Fibroblast of lung (primary cell): ENCODE measurements at places on chromosomes 13 and 19.

GRCh38 chr13:96214824-96215445 is 125.0 kb downstream of the HS6ST3 start:
- no peak for DNase-seq

DNA sequence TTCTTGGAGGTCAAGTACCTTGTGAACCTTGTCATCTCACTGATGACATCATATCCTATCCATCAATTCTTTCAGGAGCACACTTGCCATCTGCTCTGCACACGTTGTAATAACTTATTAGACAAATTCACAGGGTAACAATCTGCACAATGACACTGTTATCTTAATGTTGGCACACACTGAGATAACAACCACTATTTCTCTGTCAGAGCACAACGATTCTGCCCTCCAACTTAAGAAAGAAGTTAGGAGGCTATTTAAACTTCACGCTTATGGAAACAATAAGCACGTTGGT is 351.3 kb downstream of the DACH1 start:
- no peak for DNase-seq

GRCh38 chr19:47813304-47813994 is 8.3 kb upstream of the CRX start:
- DNase-seq = peak; percentile 41

DNA sequence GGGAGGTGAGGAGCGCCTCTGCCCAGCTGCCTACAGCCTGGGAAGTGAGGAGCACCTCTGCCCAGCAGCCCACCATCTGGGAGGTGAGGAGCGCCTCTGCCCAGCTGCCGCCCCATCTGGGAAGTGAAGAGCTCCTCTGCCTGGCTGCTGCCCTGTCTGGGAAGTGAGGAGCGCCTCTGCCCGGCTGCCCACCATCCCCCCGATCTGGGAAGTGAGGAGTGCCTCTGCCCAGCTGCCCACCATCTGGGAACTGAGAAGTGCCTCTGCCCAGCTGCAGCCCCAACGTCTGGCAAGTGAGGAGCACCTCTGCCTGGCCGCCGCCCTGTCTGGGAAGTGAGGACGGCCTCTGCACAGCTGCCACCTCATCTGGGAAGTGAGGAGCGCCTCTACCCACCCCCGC is 64.3 kb downstream of the ZNF708 start:
- no peak for DNase-seq

- peak; percentile 29 for DNase-seq
Measured at GRCh38 chr19:13588957-13589833, 82.9 kb upstream of the CACNA1A start.

- DNase-seq = no peak
Measured at GRCh38 chr13:111883571-111884343, 183.2 kb upstream of the SOX1 start.

- peak; percentile 33 for DNase-seq
Measured at GRCh38 chr13:31073859-31074718, 87.6 kb downstream of the HSPH1 start.

DNA sequence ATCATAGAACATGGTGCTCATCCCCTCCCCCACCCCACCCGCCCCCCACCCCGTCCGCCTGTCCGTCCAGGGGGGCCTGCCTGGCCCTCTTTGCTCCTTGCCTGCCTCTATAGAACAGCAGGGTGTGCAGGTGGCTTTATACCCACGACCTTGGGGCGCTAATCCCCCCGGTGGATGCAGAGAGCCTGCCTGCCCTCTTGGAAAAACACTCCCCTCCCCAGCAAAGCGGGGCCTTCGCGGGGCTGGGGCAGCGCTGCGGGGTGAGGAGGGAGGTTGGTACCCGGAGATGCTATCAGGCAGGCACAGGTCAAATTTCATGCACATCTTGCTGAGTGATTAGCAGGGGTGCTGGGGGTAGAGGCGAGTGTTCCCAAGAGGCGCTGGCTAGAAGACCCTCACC is 21.9 kb downstream of the RFX1 start:
- DNase-seq = no peak

DNA sequence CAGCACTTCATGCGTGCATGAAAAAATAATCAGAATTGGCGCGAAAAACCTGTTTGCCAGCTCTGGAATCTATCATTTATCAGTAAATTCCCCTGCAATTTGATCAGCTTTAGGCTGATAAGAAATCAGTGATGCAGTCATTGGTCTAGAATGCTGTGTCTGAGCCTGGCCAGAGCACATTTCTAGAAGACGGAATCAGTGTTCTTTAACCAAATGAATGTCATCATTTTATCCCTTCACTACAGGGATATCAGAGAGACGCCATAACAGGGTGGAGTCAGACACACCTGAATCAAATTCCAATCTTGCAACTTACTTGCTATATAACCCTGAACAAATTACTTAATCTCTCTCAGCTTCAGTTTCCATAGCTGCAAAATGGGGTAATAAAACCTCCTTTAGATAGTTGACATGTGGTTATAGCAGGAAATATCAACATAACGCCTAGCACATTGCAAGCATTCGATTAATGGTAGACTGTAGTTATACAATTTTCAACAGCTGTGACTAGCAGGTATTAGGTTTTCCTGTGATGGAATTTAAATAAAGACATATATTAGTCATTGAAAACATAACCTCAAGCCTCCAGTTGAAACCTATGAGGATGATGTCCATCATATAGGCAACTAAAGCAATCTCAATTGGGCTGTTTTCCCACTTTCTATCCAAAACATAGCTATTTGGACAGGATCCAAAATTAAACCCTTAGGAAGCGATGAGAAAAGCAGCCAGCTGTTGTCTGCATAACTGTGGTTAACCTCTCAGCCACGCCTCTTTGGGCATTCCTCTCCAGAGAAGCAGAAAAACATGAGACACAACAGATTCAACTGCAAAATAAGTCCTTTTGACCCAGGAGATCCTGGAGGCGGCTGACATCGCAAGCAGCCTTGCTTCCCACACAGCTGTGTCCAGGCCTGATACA is 51.6 kb upstream of the UBL3 start:
- peak; percentile 98 for DNase-seq

DNA sequence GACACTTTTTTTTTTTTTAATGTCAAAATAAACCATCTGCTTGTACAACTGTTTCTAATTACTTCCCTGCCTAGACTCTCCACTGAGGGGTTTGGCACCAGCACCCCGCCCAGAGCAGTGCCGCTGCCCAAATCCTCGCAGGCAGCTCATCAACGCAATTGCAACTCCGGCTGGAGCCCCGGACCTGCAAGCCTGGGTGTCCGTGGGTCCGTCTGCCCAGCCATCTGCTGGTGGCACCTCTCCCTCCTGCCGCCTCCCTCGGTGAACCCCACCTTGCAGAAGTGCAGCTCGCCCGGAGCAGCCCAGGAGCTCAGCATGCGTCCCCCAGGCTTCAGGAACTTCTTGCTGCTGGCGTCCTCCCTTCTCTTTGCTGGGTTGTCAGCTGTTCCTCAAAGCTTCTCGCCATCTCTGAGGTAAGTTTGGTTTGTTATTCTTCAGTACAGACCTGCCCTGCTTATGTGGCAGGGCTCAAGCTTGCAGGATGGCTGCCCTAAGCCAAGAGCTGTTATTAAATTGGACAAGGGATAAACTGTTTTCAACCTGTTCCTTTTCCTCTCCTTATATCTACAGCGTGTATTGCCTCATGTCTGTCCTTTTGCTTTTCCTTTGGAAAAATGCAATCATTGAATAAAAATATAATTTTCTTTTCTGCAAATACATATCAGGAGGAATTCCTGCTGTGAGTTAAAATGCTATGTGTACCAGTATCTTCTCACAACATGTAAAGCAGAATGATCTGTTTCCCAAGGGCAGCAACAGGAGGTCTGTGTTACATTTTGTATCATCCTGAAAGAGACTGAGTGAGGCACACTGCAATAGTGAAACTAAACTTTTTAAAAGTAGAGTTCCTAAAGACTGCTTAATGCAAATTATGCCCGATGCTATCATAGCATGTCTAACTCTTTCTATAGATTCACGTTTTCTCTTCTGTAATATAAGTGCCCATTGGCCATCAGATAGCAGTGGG is at the start of gene ITGBL1:
ITGBL1 (plus strand) TSS at position 157 of the 967 bp plus-strand sequence; CDS start at position 316, 159 bp downstream.
- DNase-seq = no peak

- DNase-seq = no peak
Measured at GRCh38 chr19:5425260-5425659, 30.0 kb upstream of the ZNRF4 start.

DNA sequence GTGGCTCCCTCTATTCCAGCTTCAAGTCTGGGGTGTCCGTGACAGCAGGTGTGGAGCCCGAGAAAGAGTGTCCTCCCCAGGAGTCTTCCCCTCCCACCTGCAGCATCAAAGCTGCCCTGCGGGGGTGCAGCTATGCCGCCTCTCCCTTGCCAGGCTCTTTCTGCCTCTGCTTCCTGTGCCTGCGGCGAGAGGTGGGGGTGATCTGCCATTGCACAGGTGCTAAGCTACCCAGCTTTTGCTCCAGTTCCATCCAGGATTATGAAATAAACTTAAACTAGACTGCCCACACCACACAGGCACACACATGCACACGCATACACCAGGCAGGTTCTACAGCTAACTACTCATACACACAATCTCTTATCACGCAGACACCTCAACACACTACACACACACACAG is 104.7 kb upstream of the CLDN10 start:
- DNase-seq = no peak

DNA sequence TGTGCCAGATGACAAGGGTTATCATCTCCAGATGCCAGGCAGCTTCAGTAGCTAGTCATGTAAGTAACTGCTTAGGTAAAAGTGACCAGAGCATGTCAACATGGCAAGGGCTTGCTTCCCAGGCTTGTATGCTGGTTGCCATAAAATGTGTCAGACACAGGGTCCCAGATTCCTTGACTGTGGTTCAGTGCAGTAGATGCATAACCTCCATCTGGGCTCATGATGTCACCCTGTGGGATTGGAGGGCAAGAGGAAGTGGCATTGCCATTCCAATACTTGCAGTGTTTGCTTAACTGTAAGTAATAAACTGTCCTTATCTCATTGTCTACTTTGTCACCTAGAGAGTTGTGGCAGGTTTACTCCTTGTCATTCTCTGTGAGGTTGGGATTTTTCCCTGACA is 226.8 kb downstream of the PCDH17 start:
- DNase-seq = no peak

GRCh38 chr13:89150362-89150761 is 1479.2 kb downstream of the SLITRK5 start:
- DNase-seq = peak; percentile 21
